H4 (cell line): ENCODE measurements at places on chromosomes 6 and 20. TPM values are rescaled to one million over a fixed set of nuclear protein-coding genes. Genes with fewer than 3 reads are reported as not detected.

Gene OOEP
- total RNA-seq, result not detected in 2 replicates

DNA sequence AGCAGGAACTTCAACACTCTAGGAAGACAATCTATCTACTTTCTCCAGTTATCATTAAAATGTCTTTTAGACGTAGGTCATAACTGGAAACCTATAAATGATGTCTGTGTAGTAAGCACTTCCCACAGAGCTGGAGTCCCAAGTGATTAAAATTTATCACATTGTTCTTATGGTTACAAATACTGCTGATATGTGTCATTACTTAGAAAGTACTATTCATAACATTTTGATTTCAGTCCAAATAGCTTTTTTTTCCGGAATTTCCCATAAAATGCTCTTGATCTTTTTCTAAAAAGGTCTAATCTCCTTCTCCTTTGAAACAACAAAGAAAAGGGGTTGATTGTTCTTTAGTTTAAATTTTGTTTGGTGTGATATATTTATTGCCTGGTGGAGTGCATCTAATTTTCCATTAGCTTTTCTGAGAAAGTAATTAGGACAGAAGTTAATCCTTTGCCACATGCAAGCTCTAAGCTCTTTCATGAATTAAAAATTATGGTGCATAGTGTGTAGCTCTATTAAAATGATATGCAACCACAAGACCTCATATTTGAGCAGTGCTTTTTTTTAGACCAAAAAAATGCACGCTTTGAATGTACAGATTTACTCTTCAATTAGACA, 132.7 kb upstream of the TCF21 start:
- no peak for DNase-seq

GRCh38 chr6:1076531-1077459, 235.1 kb upstream of the FOXQ1 start:
- DNase-seq, result no peak

DNA sequence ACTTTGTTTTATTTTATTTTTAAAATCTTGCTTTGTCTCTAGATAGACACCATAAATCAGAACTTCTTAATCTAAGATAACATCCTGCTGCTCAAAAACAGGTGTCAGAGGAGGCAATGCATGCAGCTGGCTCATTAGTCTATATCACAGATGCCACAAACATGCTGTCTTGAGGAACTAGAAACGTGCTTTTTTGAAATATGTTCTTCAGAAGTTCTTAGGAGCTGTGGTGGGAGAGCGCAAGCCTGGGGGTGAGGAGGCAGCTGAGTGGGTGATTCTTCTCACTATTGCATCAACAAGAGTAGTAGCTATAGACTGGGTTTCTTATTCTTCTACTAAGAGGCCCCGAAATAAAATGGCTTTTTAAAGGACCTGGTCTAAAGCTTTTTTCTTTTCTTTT, 23.4 kb downstream of the IL22RA2 start:
- DNase-seq, result no peak

Gene MRPL18
- total RNA-seq, result 107 and 120 TPM in 2 replicates

Gene CAP2
- total RNA-seq, result 8.9 and 10.9 TPM in 2 replicates

GRCh38 chr20:22949331-22950109, 85.6 kb upstream of the SSTR4 start:
- DNase-seq, result peak; percentile 10

Gene HLA-DQB1
- total RNA-seq, result not detected in 2 replicates

Gene FRMD1
- not detected in 2 replicates for total RNA-seq

DNA sequence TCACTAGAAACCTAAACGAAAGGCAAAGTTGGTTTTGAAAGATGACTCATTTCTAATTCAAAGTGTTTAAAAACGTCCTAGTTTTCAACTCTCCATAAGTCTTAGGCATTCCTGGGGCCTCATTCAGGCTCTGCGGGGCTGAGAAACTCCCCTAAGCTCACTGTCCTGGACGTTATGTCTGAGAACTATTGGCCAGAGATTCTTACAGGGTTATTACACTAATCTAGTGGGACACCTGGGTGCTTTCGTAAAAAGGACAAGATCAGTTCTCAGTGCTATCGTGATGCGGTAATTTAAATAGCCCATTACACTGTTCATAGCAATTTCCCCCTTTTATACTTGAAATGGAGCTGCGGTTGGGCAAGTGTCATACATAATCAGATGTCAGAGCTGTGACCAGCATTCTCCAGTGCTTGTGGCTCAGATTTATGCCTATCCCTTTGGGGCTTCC, 280.9 kb downstream of the QKI start:
- DNase-seq, result no peak

DNA sequence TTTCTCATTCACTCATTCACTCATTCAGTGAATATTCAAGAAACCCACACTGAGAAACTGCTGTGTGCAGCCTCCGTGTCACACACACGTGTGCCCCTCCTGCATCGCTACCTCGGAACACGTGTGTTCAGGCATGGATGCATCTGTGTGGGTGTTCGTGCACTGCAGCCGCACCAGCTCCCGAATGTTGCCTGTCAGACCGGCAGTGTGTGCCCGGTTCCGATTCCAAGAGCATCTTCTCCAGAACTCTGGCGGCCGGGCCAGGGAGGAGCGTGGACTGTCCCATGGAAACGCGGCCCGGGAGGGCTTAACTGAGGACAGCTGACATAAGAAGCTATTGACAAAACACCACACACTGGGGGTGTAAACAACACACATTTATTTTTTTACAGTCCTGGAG, 216.0 kb downstream of the DLL1 start:
- no peak for DNase-seq

GRCh38 chr6:5271926-5272325, 10.6 kb downstream of the FARS2 start:
- no peak for DNase-seq

Gene NMBR
- total RNA-seq, result not detected in 2 replicates

- DNase-seq, result no peak
These were observed 80.5 kb downstream of the SMLR1 start for GRCh38 chr6:130907687-130908086.

Gene PDE10A
- 2.1 and 3.1 TPM in 2 replicates for total RNA-seq

Gene TREM2
- 0.27 TPM in 1 of 2 replicates, not detected in the other for total RNA-seq

GRCh38 chr20:53652090-53652858, 58.6 kb upstream of the ZNF217 start:
- DNase-seq, result no peak

DNA sequence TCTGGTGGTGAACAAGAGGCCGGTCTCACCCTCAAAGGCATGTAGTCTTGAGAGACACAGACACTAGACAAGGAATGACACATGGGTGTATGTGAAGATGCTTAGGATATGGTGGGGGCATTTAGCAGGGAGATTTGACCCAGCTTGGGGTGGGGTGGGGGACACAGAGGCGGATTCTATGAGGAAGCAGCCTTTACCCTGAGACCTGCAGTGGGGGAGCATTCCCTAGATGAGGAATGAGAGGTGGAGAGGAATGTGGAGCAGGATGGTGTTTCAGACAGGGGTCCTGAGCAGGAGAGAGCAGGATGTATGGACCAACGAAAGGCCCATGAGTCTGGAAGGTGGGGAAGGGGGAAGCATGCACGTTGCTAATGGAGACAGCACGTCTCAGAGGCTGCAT, 57.8 kb downstream of the PHACTR3 start:
- DNase-seq, result no peak

DNA sequence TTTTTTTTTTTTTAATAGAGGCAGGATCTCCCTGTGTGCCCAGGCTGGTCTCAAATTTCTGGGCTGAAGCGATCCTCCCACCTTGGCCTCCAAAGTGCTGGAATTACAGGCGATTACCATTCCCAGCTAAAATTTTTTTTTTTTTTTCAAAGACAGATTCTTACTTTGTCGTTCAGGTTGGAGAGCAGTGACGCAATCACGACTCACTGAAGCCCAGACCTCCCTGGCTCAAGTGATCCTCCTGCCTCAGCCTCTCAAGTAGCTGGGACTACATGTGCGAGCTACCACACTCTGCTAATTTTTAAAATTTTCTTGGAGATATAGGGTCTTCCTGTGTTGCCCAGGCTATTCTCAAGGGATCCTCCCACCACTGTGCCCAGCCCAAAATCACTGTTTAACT, 58.0 kb upstream of the MYO6 start:
- no peak for DNase-seq

Gene OTOR
- not detected in 2 replicates for total RNA-seq

- DNase-seq, result no peak
These were observed 8.6 kb downstream of the CDC40 start for GRCh38 chr6:110188791-110189190.

- no peak for DNase-seq
These were observed 73.8 kb upstream of the GATA5 start for GRCh38 chr20:62549499-62550086.

DNA sequence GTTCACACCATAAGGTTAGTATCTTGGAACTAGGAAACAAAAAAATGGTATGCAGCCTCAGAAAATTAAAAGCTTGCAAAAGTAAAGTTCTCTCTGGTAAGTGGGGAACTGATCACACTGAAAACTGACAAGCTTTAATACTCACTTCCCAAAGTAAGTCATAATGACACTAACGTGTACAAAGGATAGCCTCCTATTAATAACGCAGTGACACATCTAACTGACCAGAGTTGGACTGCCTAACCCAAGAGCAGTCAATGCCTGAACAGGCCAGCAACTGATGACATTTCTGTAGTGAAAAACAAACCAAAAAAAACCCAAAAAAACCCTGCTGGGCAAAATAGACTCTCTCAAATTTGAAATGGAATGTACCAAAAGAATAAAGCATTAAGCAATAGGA, 30.7 kb downstream of the CHD6 start:
- no peak for DNase-seq

GRCh38 chr6:157333537-157333936, 10.2 kb upstream of the TMEM242 start:
- DNase-seq, result no peak

GRCh38 chr20:4162766-4163165, 147.4 kb upstream of the RNF24 start:
- DNase-seq, result no peak

- DNase-seq, result no peak
These were observed 9.8 kb upstream of the ID1 start for GRCh38 chr20:31595380-31595653.

GRCh38 chr6:138468320-138469015, 30.8 kb downstream of the NHSL1 start:
- DNase-seq, result no peak

Gene TAB2
- 15.5 and 16.7 TPM in 2 replicates for total RNA-seq

Gene CLDN20
- total RNA-seq, result not detected in 2 replicates

- no peak for DNase-seq
These were observed 255.6 kb downstream of the KHDC1L start for GRCh38 chr6:72969666-72970065.

DNA sequence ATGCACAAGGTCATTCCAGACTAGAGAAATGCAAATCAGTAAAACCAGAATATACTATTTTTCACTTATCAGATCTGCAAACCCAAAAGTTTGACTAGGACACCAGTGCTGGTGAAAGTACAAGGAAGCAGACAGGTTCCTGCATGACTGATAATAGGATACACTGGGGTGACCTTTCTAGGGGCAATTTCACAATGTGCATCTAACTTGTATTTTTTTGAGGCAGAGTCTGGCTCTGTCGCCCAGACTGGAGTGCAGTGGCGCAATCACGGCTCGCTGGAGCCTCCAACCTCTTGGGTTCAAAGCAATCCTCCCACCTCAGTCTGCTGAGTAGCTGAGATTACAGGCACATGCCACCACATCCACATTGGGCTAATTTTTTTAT, 11.4 kb downstream of the COMMD7 start:
- no peak for DNase-seq

Gene PRRT1
- total RNA-seq, result 0.10 TPM in 1 of 2 replicates, not detected in the other

DNA sequence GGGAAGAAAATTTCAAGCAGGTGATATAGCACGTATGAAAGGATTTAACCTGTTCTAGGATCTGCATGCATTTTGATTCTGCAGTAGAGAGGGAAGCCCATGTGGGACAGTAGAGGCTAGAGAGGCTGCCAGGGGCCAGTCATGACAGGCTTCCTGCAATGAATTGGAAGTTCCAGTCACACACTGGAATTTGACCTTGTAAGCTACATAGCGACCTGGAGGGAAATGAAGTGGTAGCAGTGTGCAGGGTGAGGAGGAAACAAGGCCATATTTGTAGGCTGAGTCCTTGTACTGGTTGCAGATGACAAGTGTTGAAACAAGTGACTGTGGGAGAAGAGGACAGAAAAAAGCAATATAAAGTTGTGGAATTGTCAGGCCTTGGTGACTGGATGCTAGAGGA, 58.6 kb upstream of the OLIG3 start:
- DNase-seq, result no peak

Gene RSPO3
- 0.10 TPM in 1 of 2 replicates, not detected in the other for total RNA-seq

- DNase-seq, result peak; percentile 50
These were observed 107.6 kb downstream of the THBS2 start for GRCh38 chr6:169145991-169146501.

DNA sequence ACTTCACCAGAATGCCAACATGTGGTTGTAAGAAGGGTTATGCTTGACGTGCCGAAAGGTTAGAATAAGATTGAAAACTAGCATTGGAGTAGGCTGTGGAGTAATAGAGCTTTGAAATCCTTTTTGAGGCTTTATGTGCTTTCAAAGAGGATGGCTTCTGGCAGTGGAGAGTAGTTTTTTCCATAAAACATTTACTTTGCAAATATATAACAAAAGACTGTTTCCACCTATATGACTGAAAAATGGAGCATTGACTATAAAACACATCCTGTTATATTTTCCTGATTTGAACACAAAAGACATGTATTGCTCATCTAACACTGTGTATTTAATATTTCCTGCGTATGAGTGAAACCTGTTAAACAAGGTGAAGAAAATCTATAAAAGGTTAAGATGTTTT, 38.8 kb downstream of the ZFAND3 start:
- DNase-seq, result no peak

DNA sequence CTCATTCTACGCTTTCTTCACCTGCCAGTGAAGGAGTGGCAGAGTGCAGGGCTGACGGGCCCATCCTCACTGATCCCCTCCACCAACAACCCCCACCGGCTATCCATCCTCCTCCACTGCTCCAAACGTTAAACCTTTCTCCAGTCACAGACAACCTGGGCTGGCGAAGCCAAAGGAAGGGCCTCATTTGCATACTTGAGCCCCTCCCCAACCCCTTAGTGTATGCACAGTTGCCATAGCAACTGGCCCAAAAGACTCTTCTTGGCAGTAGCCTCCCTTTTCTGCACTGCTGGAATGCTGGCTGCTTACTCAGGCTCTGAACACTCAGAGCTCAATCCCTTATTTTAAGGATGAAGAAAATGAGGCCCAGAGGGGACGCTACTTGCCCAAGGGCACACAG, 130.3 kb downstream of the GRM4 start:
- DNase-seq, result no peak

Gene GABRR1
- total RNA-seq, result not detected in 2 replicates

- DNase-seq, result no peak
These were observed 226.8 kb downstream of the TMEM242 start for GRCh38 chr6:157096522-157096921.

Gene ZNF311
- 1.2 and 3.0 TPM in 2 replicates for total RNA-seq
